Skeletal muscle cell (primary cell): ENCODE measurements at places on chromosomes 2 and 18.
A peak's percentile ranks its signal among the peaks of the same experiment; 100 is the strongest.

DNA sequence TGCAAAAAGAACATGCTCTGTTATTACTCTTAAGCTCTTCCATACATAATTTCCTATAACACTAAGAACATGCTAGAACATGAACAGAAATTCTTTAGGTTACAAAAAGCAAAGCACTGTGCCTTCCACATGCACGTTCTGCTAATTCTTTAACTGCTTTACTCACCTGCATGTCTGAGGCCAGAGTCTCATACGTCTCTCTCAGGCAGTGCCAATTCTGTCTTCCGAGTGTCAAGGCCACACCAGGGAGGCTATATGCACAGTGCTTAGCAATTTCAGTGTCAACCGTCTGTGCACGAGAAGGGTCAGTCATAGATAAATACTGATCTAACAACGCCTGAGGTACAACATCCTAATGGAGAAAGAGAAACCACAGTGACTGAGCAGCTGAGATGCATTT lies 55.1 kb downstream of the PPP4R1 start:
- no peak for DNase-seq

GRCh38 chr2:8605351-8606065 lies 76.3 kb upstream of the ID2 start:
- DNase-seq: peak; percentile 28

- DNase-seq: no peak
These were observed 145.6 kb downstream of the NRP2 start for GRCh38 chr2:205827809-205828365.

DNA sequence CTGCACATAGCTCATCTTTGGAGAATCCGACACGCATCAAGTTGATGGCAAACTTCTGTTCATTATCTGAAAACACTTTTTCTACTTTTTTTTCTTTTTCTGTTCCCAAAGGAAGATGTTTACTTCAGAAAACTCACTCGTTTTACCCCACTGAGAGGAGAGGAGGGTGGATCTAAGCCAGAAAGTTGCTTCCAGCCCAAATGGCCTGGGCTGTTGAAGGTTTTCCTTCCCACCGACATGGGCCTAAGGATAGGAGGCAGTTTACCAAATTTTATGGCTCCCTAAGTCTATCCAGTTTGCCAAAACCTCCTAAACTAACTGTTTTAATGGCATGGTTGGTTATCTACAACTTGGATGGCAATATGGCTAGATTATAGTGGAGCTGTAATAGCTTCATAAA lies 70.4 kb downstream of the DDX1 start:
- DNase-seq: no peak

- DNase-seq: peak; percentile 96
These were observed 206.0 kb upstream of the TNP1 start for GRCh38 chr2:217065695-217066405.

GRCh38 chr2:28161466-28161865 lies 231.2 kb upstream of the FOSL2 start:
- no peak for DNase-seq
